ENCODE measurements at places on chromosomes 2 and 18.

GRCh38 chr2:175847128-175847527 is 154.9 kb downstream of the LNPK start:
- DNase-seq = no peak

- DNase-seq = no peak
Measured at GRCh38 chr18:39523281-39523680, 1957.7 kb upstream of the CELF4 start.

DNA sequence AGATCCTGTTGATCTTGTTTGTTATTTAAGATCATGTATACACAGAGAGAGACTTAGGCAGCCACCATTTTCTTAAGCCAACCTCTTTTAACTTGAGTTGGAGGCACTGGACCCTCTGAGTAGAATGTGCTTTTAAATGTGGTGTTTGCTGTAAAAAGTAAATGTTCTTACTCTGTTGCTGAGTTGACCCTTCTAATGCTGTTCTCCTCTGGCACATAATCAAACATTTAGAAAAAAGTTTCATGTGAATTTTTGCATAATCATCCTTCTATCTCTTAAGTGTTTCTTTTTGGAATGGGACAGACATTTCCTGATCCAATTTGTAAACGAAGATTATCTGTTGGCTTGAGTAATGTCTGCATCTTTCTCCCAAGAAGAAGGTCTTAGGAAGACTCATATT is 255.1 kb upstream of the ETAA1 start:
- no peak for DNase-seq

DNA sequence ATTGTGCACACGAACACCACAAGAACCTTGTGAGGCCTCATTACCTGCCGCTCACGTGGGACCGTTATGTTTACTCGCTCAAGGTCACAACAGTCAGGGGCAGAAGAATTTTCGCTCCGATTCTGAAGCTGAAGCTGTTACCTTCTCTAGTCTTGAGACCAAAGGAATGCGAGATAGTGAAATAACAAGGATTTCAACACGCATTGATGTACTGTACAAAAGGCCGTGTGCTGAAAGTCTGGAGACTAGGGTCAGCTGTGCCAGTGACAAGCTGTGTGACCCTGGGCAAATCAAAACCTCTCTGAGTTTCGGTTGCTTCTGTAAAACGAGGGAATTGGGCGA is 583 bp downstream of the NEMP2 start:
- no peak for DNase-seq

DNA sequence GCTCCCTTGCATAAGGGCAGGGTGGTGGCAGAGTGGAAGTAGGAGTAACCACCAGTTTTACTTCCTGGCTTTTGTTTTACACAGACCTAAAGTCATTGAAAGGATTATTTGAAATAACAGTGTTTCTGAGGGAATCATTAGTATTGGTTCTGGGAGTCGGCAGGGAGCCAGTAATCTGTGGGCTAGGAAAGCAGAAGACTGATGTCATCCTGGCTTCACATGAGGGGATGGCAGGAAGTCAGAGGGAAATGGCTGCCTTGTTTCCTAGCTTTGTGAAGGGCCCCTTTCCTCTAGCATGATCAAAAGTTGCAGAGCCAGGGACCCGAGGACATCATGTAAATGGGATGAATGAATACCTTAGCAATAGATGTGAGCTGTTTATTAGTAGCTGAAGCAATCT is 792.6 kb downstream of the CPS1 start:
- no peak for DNase-seq

DNA sequence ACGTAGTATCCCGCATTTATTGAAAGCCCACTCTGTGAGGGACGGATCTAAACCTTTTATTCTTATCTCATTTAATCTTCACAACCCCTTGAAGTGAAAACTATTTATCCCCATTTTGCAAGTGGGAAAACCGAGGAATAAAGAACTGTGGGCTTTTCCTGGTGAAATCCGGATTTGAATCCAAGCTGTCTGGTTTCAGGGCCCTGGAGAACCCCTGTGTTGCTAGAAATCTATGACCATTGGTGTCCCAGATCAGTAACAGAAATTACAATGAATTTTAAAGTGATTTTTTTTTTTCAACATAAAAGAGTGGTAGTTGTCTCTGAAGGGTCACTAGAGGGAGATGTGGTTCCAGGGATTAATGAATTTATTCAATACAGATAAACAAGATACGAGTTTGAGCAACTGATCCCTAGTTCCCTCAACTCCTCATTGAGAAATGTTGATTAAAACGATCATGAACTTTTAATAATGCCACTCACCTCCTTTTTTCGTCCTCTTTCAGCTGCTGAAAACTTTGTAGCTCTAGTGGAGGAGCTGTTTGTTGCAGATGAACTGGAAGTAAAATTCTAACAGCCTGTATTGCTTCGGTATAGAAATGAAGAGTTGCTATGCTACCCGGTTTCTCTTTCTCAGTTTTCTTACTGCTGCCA is 940 bp downstream of the XRCC5 start:
- DNase-seq = peak; percentile 24

DNA sequence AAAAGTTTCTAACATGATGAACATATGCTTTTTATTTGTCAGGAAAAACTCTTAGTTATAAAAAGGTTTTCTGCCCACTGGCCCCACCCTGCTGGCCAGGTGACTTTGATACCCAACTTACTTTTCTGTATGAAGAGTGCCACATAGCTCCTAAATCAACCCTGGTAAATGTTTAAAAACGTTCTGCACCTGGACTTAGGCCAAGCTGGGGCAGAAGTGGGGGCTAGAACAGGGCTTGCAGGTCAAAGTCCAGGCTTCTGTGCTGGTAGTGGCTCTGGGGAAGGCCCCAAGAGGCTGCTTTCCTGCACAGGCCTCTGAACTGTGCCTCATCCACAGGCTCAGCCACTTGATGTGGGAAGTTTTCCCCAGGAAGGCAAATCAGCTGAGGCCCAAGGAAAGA is 171.7 kb downstream of the ANKRD30B start:
- DNase-seq = no peak

DNA sequence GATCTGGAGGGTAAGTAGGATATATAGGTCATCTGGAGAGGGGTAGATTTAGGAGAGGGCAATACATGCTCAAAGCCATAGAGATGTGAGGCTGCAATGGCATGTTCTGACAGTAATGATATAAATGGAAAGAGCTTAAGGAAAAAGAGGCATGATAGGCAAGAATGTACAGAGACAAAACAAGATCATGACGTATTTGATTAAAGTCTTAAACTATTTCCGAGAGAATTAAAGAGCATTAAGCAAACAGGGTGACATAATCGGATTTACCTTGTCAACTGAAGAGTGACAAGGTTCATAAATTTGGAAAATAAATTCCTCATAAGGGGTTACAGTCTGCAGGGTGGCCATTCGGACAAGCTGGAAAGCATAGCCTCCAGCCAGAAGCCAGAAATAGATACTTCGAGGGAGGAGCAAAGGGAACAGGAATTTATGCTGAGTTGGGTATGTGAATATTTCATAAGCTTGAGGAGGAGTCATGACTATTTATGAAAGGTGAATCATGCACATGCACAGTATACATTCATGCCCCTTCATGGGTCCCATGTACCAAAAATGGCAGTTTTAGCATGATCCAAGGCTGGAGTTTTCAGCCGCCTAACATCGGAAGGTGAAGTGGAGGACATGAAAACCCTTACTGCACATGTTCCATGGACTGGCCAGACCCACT is 396.2 kb upstream of the VWC2L start:
- DNase-seq = no peak

DNA sequence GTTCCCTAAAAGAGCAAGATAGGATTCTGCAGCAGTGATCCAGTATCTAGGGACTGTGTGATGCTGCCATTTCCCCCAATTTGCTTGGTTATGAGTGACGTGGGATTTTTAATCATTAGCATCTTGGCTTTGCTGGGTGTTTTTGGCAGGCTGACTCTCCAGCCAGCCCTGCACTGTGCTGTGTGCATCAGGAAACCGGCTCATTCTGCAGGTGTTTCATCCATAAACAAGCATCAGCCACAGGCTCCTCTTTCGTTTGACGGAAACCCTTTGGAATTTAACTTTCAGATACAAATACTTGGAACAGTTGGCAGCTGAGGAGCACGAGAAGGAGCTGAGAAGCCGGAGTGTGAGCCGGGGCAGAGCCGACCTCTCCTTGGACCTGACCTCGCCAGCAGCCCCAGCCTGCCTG is 135.9 kb downstream of the TPGS2 start:
- no peak for DNase-seq

GRCh38 chr2:208648368-208648767 is 241.8 kb downstream of the PTH2R start:
- DNase-seq = no peak

GRCh38 chr18:12234451-12235190 is 19.5 kb upstream of the CIDEA start:
- no peak for DNase-seq

DNA sequence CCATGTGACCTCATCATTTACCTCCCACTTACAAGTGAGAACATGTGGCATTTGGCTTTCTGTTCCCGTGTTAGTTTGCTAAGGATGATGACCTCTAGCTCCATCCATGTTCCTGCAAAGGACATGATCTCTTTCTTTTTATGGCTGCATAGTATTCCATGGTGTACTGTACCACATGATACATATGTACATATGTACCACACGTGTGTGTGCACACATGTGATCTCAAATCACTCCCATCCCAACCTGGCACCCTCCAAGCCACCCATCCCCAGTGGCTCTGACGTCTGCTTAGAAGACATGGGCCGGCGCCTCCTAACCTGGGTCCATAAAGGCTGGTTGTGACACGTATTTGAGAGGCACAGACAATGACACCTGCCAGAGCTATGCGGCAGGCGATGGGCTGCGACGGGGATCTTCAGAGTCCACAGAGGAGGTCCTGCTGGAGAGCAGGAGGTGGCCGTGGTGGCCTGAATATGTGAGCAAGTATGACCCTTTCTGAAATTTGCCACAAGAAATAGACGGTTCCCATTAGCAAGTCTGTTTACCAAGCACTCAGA is 8.8 kb upstream of the SALL3 start:
- no peak for DNase-seq

GRCh38 chr2:227370092-227370491 is 9.0 kb downstream of the TM4SF20 start:
- no peak for DNase-seq

- no peak for DNase-seq
Measured at GRCh38 chr18:8175501-8176061, 433.7 kb upstream of the RAB12 start.

DNA sequence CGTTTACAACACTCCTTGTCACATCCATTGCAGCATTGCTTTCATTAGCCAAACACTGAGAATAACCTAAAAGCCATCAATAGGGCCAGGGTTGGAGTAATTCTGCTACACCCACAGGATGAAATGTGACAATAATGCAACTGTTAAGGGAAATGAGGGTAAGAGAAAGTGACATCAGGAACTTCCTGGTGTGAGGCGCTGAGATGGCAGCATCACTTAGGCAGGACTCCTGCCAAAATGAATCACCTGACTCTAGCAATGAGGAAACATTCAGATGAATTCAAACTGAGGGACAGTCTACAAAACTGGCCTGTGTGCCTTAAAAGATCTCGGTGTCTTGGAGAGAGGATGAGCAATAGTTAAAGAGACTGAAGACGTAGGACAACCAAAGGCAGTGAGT is 115.6 kb upstream of the AGAP1 start:
- DNase-seq = no peak

- DNase-seq = peak; percentile 87
Measured at GRCh38 chr2:128309280-128310093, 9.2 kb downstream of the HS6ST1 start.

- no peak for DNase-seq
Measured at GRCh38 chr2:105517814-105518705, 119.2 kb upstream of the FHL2 start.

DNA sequence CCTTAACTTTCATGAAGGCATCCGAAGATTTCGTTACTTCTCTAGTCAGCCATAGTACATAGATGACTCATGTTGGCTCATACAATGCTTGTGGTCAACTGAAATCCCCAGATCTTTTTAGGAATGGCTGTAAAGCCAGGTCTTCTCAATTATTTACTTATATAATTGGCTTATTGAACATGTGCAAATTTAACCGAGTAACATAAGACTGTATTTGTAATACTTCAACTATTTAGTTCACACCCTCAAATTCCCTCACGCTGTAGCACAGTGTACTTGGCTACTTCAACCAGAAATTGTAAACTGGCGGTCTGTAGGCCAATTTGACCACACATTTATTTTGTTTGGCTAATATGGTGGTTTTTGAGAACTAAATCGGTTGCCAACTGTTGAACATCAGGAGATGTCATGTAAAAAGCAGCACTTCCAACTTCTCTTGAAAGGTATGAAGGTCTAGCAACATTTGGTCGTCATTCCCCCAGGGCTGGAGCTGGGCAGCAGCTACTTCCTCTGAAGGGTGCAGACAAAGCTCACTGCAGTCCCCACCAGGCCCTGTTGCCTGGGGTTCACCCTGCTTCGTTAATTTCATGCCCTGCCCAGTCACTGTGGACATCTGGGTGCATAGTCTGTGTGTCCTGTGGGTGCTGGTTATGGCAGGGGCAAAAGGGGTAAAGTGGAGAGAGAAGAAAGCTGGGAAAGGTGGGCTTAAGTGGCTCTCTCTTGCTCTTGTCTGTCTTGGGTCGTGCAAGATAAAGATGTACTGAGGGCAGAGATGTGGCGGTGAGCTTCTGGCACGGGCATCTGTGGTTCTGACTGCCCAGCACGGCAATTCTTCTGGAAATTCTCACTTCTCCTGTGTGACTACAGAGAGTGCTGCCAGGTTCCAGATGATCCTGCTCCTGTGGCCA is 3.2 kb upstream of the SH3RF3 start:
- DNase-seq = no peak

DNA sequence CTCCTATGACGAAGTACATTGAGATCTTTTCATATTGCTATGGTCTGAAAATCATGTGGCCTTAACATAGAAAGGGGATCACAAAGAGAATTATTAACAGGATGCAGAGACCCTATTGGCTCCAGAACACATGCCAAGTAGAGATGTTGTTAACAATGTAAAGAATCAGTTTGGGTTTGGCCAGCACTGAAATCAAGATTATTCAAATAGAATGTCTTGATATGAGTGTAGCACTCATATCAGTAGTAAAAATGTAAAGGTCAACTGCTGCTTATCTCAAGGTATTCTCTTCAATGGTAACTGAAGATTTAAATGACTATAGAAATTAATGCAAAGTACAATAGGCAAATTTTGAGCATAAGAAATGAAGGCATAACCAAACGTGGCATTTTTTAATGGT is 262.8 kb downstream of the PTH2R start:
- no peak for DNase-seq

DNA sequence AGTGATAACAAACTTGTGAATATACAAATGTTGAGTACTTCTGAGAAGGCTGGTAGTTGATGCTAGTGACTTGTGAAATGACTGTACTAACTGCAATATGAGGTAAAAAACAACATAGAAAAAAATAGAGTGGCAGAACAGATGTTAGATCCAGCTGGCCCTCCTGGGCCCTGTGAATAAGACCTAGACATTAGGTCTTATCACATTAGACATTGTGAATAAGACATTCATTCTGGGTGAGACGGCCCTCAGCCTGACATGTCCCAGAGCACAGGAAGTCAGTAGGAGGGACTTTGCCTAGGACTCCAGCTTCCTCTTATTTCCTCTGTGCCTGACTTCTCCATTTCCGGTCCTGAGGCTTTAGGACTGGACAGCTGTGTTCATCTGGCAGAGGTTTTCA is 22.9 kb downstream of the DOK1 start:
- no peak for DNase-seq
